ENCODE measurements at places on chromosomes 3 and 15.

DNA sequence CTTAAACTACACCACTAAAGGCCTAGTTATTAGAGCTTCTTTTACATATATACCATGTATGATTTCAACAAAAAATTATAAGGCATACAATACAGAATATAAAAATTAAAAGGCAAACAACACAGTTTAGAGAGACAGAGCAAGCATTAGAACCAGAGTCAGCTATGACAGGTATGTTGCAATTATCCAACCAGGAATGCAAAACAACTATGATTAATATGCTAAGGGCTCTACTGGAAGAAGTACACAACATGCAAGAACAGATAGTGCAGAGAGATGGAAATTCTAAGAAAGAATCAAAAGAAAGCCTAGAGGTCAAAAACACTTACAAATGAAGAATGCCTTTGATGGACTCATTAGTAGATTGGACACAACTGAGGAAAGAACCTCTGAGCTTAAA is 39.6 kb downstream of the CCDC54 start:
- no peak for DNase-seq

DNA sequence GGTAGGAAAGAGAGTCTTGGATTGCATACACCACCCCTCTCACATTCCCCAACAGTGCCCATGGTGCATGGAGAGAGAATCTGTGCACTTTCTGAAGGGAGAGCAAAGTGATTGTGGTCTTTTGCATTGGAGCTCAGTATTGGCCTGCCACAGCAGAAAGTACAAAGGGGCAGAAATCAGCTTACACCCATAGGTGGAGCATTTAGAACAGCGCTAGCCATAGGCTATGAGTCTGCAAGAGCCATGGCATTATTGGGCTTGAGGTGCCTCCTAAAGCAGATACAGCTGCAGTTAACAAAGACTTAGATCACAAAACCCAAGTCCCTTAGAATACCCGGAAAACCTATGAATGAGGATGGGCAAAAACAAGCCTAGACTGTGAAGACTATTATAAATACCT is 21.8 kb downstream of the SI start:
- DNase-seq: no peak

DNA sequence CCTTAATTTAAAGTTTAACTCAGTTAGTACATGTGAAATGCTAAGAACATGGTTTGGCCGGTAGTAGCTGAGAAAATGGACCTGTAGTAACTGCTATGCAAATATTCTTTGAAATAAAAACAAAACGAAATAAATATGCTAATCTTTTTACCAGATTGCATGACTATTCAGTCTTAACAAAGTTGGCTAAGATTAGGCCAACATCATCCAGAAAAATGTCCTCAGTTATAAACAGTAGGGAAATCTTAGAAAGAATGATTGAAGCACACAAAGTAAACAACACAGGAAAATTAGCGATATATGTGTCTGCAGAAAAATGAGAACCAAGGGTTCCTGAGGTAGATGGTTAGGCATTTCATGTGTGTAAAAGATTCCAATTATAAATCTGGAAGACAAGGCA is 832.1 kb downstream of the TUSC7 start:
- no peak for DNase-seq

GRCh38 chr3:143084856-143085731 is 34.5 kb upstream of the CHST2 start:
- DNase-seq: no peak

DNA sequence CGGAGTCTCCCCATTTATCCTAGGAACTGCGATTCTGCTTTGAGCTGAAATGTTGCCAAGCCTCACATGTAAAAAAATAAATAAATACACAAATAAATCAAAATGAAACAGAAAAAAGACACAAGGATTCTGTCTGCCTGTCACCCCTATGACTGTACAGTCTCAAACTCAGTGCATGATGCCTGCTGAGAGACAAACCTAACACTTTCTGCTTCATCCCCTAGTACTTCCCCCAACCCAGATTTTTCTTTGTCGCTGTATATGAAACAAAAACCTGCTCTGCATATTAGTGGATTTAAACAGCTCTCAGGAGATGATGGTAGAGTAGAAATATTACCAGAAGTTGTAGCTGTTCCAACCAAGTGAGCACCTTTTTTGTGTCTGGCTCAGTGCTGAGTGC is 530.7 kb upstream of the CFAP20DC start:
- DNase-seq: no peak

GRCh38 chr3:170047133-170047404 is 9.3 kb downstream of the GPR160 start:
- DNase-seq: no peak

- no peak for DNase-seq
Measured at GRCh38 chr15:63860155-63860554, 26.4 kb upstream of the HERC1 start.

DNA sequence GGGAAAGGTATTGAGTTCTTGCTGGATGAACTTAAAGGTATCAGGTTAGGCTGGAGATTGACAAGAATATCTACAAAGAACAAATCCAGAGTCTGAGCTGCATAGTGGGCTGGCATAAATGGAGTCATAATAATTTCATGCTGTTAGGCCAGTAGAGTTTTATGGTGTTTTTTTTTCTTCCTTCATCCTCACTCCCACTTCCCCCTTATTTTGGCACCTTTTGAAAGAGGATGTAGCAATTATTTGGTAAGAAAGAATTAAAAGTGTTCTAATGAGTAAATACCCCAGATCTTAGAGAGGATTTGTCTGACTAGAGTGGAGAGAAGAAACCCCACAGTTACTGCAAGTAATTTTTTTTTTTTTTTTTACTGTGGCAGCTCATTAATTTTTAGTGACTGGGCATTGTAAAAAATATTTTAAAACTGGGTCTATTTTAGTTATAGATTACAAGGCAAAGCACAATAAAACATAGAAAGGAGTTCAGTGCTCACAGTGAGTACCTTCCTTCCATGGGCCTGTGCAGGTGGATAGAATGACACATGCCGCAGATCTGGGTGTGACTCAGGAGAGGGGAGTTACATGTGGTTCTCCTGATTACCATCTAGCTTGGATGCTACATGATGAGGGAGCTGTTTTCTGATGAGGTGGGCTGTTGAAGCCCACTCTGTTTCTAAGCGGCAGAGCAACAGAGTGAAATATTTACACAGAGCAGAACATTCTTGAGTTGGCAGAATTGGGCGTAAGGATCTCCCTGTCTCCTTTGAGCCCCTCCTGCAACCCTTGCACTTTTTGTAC is 5.3 kb downstream of the EDEM1 start:
- DNase-seq: no peak

DNA sequence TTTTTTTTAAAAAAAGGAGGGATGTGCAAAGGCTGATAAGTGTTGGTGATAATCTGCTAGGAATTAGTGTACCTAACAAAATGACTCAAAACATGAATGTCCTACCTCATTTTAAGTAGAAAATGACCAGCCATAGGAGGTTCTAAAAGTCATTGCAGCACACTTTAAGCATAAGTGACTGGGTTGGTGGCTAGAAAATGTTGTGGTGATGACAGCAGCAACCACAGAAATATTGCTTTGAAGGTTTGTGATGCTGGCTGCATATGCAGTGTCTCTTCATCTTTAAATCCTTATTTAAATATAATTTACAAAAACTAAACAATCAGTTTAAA is 55.2 kb downstream of the CMSS1 start:
- DNase-seq: no peak

- no peak for DNase-seq
Measured at GRCh38 chr15:31584195-31584594, 257.6 kb downstream of the KLF13 start.

DNA sequence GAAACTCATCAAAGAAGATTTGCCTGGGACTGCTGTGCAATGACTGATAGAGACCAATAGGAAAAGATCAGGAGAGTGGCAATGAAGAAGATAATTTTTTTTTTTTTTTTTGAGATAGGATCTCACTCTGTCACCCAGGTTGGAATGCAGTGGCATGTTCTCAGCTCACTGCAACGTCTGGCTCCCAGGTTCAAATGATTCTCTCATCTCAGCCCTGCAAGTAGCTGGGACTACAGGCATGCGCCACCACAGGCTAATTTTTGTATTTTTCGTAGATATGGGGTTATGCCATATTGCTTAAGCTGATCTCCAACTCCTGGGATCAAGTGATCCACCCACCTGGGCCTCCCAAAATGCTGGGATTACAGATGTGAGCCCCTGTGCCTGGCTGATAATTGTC is 116.9 kb upstream of the CCNL1 start:
- no peak for DNase-seq
